Mesangial cell (primary cell): ENCODE measurements at places on chromosomes 7 and 10. TPM values are rescaled to one million over a fixed set of nuclear protein-coding genes. Genes with fewer than 3 reads are reported as not detected.

The SSMEM1 gene
- total RNA-seq = not detected in 2 replicates

The PDE1C gene
- total RNA-seq = 2.8 and 3.6 TPM in 2 replicates

The TMEM273 gene
- not detected in 2 replicates for total RNA-seq

The FAM13C gene
- total RNA-seq = 0.16 and 0.51 TPM in 2 replicates

The HTR7 gene
- total RNA-seq = 0.13 and 0.49 TPM in 2 replicates
